ENCODE measurements at places on chromosomes 4 and X.

DNA sequence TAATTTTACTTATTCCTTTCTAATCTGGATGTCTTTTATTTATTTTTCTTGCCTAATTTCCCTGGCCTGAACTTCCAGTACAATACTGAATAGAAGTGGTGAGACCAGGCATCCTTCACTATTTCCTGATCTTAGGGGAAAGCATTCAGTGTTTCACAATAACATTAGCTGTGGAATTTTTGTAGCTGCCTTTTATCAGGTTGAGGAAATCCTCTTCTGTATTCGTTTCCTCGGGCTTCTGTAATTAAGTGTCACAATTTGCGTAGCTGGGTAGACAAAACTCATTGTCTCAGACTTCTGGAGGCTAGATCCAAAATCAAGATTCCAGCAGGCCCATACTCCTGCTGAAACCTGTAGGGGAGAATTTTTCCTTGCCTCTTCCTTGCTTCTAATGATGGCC is 598.4 kb upstream of the FTHL17 start:
- no peaks in the 10 kb centered on the region for H3K4me1 ChIP-seq
- no peak for DNase-seq
- H3K27me3 ChIP-seq = no peaks in the 10 kb centered on the region
- no peak overlapping the region for H3K4me3 ChIP-seq
- no peaks in the 10 kb centered on the region for H3K36me3 ChIP-seq

GRCh38 chr4:120557372-120557771 is 365.2 kb downstream of the PRDM5 start:
- no peak overlapping the region for H3K27ac ChIP-seq
- no peak overlapping the region for H3K4me3 ChIP-seq
- H3K4me1 ChIP-seq = peaks cover 6% of the 10 kb centered on the region
- no peak for DNase-seq
- H3K27me3 ChIP-seq = no peaks in the 10 kb centered on the region
- H3K36me3 ChIP-seq = no peaks in the 10 kb centered on the region

- H3K27me3 ChIP-seq = no peaks in the 10 kb centered on the region
- DNase-seq = no peak
- no peaks in the 10 kb centered on the region for H3K36me3 ChIP-seq
- no peak overlapping the region for H3K27ac ChIP-seq
- no peak overlapping the region for H3K4me3 ChIP-seq
These were observed 67.2 kb downstream of the ANK2 start for GRCh38 chr4:113116414-113117357.

- no peaks in the 10 kb centered on the region for H3K36me3 ChIP-seq
- no peak overlapping the region for H3K27ac ChIP-seq
- H3K4me1 ChIP-seq = peaks cover 7% of the 10 kb centered on the region
- H3K27me3 ChIP-seq = no peaks in the 10 kb centered on the region
- DNase-seq = no peak
These were observed 300.0 kb downstream of the ANK2 start for GRCh38 chr4:113349430-113349829.

GRCh38 chrX:124086411-124086810 is 124.9 kb downstream of the STAG2 start:
- no peak overlapping the region for H3K27ac ChIP-seq
- peak; percentile 91 for DNase-seq
- H3K27me3 ChIP-seq = no peaks in the 10 kb centered on the region
- peaks cover 10% of the 10 kb centered on the region for H3K4me1 ChIP-seq
- H3K36me3 ChIP-seq = no peaks in the 10 kb centered on the region
- H3K4me3 ChIP-seq = no peak overlapping the region

DNA sequence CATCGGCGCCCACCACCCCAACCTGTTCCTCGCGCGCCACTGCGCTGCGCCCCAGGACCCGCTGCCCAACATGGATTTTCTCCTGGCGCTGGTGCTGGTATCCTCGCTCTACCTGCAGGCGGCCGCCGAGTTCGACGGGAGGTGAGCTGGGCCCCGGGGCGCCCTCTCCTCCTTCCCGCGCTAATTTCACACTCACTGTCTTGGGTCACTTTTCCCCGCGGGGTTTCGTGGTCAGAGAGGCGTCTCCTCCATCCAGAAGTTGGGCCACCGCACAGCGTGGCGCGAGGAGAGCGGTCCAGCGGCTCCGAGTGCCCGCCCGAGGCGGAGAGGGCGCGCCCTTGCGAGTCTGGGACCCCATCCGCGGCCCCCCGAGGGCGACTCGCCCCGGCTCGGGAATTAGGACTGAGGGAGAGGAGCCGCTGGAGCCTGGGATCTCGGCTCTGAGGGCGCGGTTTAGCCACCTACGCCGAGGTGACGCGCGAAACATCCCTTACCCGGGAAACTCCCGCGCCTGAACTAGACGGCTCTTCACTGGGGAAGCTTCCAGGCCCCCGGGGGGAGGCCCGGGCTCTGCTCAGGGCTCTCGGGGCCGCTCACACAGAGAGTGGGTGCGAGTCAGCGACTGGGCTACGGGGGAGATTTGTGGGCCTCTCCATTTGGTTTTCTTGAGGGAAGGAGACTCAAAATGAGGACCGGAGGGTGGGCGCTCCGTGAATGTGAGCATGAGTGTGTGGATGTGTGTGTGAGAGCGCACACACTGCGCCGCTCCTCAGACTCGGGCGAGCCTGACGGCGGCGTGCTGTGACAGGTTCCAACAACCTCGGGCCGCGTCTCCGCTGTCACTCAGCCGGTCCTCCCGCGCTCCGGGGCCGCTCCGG is 551 bp downstream of the NPNT start:
- peaks cover 19% of the 10 kb centered on the region for H3K4me1 ChIP-seq
- no peaks in the 10 kb centered on the region for H3K27me3 ChIP-seq
- DNase-seq = peak; percentile 62
- no peaks in the 10 kb centered on the region for H3K36me3 ChIP-seq

- DNase-seq = peak; percentile 52
- H3K27me3 ChIP-seq = no peaks in the 10 kb centered on the region
- no peak overlapping the region for H3K27ac ChIP-seq
- no peaks in the 10 kb centered on the region for H3K4me1 ChIP-seq
- no peak overlapping the region for H3K4me3 ChIP-seq
- no peaks in the 10 kb centered on the region for H3K36me3 ChIP-seq
These were observed 81.0 kb upstream of the ZDHHC15 start for GRCh38 chrX:75603833-75604232.

- DNase-seq = no peak
- H3K4me1 ChIP-seq = no peaks in the 10 kb centered on the region
- no peak overlapping the region for H3K27ac ChIP-seq
- no peaks in the 10 kb centered on the region for H3K27me3 ChIP-seq
- H3K36me3 ChIP-seq = no peaks in the 10 kb centered on the region
These were observed 22.0 kb downstream of the OR13H1 start for GRCh38 chrX:131565909-131566308.

DNA sequence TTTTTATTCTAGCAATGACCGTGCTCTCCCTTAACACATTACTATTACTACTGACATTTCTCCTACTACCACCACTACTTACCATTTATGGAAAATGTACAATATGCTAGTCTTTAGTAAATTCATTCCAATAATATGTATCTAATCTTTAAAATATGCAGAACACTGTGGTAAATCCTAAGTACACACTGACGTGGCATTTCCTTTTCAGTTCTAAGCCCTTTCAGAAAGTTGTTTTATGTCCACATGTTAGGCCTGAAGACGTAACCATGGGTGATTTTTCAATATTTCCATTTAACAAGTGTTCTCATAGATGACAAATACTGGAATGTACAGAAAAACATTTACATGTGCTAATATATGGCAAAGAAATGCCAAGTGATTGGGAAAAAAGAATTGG is 268.6 kb upstream of the SLIT2 start:
- H3K4me3 ChIP-seq = no peak overlapping the region
- no peaks in the 10 kb centered on the region for H3K36me3 ChIP-seq
- no peaks in the 10 kb centered on the region for H3K4me1 ChIP-seq
- H3K27me3 ChIP-seq = no peaks in the 10 kb centered on the region
- no peak for DNase-seq

DNA sequence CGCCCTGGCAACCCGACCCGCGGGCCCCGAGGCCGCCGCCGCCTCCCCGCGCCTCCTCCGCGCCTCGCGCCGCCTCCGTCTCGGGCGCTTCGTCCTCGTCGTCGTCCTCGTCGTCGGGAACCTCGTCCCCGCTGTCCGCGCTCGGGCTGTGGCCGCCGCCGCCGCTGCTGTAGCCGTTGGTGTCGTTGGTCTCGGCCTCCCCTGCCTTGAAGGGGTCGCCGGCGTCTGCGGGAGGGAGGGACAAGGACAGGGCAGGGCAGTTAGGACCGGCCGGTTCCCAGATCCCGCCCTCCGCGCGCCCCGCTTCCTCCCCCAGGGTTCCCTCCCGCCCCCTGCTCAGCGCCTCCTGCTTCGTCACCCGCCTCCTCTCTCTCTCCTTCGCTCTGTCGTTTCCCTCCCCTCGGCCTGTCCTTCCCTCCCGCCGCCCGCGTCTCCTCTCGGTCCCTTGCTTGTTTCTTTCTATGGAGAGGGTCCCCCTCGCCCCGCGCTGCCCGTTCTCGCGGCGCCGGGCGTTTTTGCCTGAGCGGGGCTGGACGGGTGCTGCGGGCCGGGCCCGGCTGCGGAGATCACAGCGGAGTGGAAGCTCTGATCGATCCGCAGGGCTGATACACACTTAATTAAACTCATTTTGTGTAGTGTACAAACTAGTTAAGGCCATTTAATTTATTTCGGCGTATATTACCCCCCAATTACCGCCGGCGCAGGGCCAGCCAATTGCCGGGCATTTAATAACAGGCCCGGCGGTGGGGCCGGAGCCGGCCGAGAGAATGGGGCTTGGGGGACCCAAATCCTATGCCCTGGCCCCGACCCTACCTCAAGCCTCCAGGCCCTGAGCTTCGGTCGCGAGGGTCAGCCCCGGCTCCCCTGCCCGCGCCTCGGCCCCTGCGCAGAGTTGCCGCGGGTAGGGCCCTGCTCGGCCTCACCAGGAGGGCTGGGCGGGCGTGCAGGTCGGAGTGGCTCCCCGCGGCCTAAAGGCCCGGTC is 2.4 kb downstream of the NKX1-1 start:
- no peak overlapping the region for H3K4me3 ChIP-seq
- no peaks in the 10 kb centered on the region for H3K36me3 ChIP-seq
- no peak for DNase-seq
- no peak overlapping the region for H3K27ac ChIP-seq
- no peaks in the 10 kb centered on the region for H3K4me1 ChIP-seq

DNA sequence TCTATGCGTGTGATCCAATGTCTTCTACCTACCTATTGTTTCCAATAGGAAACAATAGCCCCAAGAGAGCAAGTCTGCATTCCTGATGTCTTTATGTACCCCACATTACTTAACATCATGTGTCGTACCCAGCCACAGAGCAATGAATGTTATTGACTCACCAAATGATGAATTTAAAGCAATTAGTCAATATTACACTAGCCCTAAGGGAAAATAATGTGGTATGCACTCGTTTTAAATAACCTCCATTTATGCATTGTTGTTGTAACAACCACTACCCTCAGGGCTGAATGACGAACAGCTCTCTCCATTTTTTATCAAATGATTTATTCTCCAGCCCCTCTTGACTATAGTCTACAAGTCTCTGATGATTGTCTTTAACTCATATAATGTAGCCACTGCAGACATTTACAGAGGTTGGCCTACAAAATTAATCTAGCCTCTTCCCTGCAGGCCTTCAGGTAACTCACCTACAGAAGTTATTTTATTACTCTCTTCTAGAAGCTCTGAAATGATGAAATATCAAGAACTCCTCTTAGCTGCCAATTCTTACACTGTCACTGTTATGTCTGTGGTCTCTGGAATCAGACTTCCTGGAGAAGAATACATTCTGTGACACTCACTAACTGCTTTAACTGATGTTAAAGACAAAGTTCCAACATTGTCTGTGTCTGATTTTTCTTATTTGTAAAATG is 601.7 kb upstream of the GRIA3 start:
- DNase-seq = no peak
- no peaks in the 10 kb centered on the region for H3K27me3 ChIP-seq
- no peak overlapping the region for H3K27ac ChIP-seq

- no peaks in the 10 kb centered on the region for H3K36me3 ChIP-seq
- H3K27me3 ChIP-seq = no peaks in the 10 kb centered on the region
- DNase-seq = no peak
- no peaks in the 10 kb centered on the region for H3K4me1 ChIP-seq
- H3K27ac ChIP-seq = no peak overlapping the region
These were observed 28.8 kb downstream of the PPP2R3B start for GRCh38 chrX:357693-358471.

- H3K4me3 ChIP-seq = no peak overlapping the region
- no peak for DNase-seq
- H3K36me3 ChIP-seq = no peaks in the 10 kb centered on the region
- no peaks in the 10 kb centered on the region for H3K27me3 ChIP-seq
- H3K4me1 ChIP-seq = no peaks in the 10 kb centered on the region
- H3K27ac ChIP-seq = no peak overlapping the region
These were observed 765.4 kb upstream of the PCDH10 start for GRCh38 chr4:132383571-132384199.

GRCh38 chr4:94959307-94959706 is 201.6 kb downstream of the BMPR1B start:
- no peaks in the 10 kb centered on the region for H3K4me1 ChIP-seq
- no peak overlapping the region for H3K27ac ChIP-seq
- no peaks in the 10 kb centered on the region for H3K36me3 ChIP-seq
- H3K27me3 ChIP-seq = no peaks in the 10 kb centered on the region
- no peak overlapping the region for H3K4me3 ChIP-seq

Measured in MM.1S (cell line).